Small intestine (tissue), 16 donors: ENCODE measurements at places on chromosomes 6 and 20.

GRCh38 chr6:144214622-144215401 is 64.5 kb downstream of the STX11 start:
- no peak for DNase-seq

DNA sequence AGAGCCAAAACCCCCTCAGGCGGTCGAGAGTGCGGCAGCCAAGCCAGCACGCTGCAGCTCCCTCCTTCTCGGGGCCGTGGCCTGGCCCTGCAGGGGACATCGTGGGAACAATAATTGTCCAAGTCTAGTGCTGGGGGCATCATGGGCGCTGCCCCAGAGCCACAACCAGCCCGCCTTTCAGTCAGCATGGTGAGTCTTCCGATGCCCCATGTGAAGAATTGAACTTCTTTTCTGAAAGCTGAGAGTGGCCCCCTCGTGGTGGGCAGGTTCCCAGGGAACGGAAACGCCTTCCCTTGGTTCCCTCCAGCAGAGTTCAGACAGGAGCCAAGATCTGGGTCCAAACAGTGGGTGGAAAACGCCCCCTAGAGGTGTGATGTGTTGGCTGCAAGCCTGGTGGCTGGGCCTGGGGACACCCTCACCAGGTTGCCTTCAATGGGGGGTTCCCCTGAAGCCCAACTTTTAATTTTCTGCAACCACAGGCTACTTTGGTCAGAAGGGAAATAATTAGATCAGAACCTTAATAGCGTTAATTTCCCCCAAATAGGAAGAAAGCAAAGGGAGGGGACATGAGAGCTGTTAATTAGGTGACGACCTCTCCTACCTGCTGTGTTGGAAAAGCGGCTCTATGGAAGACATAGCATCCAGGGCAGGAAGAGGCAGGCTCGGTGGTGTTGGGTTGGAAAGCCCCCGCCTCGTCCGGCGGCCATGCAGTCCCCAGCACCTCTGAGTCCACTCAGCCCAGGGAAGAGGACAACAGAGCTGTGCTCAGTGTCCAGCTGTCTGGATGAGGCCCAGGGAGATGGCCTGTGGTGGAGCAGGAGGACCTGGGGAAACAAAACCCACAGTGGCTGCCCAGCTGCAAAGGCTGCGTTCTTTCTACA is 4.7 kb upstream of the MRGBP start:
- DNase-seq: peak; percentile 88

DNA sequence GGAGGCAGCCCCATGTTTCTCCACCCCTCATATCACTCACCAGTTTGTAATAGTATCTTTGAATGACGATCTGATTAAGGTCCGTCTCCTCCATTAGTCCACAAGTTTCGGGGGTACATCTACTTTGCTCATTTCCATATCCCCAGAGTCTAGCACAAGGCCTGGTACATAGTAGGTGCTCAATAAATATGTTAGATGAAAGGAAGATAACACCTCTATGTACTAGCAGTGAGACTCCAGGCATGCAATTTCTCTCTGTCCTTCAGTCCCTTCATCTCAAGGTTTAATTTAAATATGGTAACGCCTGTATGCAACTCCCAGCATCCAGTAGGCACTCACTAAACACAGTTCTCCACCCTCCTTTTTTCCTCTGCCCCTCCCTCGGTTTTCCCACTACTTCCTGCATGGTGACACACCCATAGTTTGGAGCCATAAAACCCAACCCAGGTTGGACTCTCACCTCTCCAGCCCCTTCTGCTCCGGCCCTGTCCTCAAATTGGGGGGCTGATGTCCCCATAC is 461 bp upstream of the HNF4A start:
- DNase-seq: no peak

DNA sequence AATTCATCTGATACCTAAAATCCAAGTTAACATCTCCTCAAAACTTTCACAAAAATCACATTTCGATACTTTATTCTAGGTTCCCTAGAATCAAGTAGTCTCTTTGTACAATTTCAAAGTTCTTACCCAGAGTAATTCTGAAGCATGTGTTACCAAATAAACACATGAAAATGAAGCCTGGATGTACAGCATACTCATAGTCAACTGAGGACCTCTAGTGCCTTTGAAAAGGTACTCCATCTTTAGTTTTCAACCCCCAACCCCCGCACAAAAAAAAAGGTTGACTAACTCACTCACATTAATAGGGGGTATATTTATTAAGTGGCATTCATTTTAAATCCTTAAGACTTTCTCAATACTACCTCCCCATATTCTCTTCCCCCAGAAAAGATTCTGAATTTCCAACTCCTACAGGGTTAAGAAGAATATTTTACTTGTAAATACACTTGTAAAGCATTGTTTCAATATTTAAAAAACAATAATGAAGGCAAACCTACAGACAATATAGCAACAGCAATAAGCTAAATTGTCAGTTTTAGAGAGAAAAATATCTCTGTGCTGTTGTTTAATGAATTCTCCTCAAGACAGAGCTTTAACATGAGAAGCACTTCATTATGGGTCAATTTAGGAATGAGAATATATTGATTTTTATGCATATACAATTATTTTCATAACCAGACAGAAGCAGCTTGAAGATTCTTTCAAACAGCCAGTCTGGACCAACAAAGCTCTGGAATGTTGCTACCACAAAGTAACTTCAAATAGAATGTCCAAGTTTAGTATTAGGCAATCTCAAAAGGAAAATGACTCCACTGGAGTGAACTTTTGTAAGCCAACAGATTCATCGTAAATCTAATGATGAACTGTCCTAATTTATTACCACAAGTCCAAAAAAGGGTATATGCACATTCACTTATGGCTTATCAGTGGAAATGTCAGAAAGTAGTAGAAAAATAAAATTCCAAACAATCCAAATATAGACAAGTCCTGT is 3.3 kb downstream of the PLN start:
- peak; percentile 32 for DNase-seq

DNA sequence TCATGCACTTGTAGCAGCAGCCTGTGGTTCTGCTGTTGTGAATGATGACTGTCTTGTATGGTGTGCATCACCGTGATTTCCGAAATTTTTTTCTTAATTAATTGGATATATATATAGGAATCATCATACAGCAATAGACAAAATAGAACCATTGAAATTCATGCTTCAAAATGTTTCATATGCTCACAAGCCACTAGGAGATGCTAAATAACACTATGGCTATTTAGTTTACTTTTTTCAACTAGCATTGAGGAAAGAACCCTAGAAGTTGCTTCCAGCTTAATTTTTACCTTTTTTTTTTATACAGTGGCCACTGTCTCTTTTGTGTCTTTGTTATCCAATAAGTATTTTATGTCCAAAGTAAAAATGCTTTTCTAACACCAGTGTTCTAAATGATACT is 485.4 kb downstream of the CDKAL1 start:
- no peak for DNase-seq

DNA sequence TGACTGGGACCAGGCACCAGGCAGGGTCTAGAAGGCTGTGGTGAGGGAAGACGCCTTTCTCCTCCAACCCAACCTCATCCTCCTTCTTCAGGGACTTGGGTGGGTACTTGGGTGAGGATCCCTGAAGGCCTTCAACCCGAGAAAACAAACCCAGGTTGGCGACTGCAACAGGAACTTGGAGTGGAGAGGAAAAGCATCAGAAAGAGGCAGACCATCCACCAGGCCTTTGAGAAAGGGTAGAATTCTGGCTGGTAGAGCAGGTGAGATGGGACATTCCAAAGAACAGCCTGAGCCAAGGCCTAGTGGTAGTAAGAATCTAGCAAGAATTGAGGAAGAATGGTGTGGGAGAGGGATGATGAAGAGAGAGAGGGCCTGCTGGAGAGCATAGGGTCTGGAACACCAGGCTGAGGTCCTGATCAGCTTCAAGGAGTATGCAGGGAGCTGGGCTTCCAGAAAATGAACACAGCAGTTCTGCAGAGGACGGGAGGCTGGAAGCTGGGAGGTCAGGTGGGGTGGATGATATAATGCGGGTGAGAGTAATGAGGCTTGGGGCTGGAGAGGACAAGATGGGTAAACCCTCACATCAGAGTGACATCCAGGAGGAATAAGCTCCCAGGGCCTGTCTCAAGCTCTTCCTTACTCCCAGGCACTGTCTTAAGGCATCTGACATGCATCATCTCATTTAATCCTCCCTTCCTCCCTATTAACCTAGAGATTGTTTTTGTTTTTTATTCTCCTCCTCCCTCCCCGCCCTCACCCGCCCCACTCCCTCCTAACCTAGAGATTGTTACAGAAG is 45.2 kb upstream of the TTPAL start:
- no peak for DNase-seq

DNA sequence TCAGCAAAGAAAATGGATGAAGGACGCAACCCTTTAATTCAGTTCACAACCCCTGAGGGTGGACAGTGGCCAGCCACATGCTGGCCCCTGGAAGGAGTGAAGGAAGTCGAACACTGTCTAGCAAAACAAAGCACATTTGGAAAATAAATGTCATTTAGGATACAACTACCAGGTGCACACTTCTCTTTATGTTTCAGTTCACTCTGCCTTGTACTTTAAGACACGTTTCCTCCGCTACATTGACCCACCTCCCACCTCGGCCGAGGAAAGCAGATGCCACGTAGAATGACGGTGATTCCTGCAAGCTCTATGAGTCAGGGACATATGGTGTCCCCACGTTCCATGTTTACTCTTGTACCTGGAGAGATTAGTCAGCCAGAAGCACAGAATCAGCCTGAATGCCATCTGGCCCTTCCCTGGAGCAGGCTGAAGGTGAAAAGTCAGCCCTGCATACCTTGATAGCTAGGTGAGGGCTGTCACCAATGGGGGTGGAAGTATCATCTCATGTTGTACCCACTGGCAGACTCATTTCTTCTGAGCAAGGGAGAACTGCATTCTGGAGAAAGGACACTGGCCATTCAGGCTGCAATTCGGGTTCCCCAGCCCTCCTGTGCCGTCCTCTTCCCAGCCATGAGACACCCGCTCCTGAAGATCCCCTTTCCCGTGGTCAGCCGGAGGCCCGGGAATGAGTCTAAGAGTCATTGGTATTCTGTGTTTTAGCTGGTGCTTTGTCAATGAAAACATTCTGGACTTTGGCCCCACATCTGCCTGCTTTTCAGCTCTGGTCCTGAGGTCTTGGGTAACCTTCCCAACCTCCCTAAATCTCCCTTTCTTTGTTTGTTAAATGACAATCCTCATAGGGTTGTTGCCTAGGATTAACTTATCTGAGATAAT is 60.6 kb downstream of the FOXA2 start:
- peak; percentile 76 for DNase-seq

DNA sequence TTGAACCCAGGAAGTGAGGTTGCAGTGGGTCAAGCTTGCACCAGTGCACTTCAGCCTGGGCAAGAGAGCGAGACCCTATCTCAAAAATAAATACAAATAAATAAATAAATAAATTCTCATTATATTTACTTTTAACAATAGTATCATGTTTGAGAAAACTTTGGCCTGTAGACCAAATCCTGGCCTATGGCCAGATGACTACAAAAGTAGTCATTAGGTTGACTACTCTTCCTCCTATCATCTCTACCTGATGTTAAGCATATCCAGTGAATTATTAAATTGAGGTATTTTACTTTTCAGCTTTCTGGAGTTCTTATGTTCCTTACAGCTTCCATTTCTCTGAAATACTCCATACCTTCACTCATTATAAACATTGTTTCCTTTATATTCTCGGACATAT is 280.6 kb downstream of the LAMA2 start:
- no peak for DNase-seq

- no peak for DNase-seq
Observed at GRCh38 chr6:6406715-6407070, 86.2 kb upstream of the F13A1 start.
